ENCODE measurements at places on chromosomes 1 and 21.

- DNase-seq = no peak
These were observed 5.2 kb downstream of the SLAMF1 start for GRCh38 chr1:160641323-160642280.

GRCh38 chr1:3593334-3593733 lies 18.0 kb downstream of the MEGF6 start:
- DNase-seq = no peak

DNA sequence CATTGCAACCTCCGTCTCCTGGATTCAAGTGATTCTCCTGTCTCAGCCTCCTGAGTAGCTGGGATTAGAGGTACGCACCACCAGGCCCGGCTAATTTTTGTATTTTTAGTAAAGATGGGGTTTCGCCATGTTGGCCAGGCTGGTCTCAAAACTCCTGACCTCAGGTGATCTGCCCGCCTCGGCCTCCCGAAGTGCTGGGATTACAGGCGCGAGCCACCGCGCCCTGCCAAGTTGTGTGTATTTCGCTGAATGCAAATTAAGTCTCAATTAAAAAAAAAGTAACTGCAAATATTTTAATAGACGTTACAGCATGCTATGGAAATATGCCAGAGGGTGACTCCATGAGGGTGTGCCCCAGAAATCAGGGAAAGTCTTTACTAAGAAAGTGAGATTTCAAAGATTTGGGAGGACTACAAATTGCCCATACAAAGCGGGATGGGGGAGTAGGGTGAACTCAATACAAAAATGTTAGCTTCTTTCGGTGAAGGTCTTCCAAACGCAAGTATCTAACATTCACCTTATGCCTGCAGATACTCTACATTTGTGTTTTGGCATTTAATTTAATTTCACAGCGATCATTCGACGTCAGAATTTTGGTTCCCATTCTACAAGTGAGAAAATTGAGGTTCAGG lies 85.6 kb downstream of the NKAIN1 start:
- no peak for DNase-seq

DNA sequence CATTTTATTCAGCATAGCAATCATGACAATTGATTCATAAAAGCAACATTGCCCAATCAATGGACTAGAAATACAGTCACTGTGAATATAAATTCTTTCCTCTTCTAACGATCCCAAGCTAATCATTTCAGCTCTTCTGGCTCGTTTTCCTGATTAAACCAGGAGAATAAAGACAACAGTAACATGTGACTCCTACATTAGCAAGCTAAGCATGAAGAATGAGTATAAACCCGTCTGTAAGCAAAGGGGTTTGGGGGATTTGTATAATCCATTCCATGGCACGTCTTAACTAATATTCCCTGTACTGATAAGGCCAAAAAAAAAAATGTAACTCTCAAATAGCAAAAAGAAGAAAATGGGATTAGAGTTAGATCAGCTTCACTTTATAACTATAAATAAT lies 21.6 kb downstream of the IRF2BP2 start:
- no peak for DNase-seq

DNA sequence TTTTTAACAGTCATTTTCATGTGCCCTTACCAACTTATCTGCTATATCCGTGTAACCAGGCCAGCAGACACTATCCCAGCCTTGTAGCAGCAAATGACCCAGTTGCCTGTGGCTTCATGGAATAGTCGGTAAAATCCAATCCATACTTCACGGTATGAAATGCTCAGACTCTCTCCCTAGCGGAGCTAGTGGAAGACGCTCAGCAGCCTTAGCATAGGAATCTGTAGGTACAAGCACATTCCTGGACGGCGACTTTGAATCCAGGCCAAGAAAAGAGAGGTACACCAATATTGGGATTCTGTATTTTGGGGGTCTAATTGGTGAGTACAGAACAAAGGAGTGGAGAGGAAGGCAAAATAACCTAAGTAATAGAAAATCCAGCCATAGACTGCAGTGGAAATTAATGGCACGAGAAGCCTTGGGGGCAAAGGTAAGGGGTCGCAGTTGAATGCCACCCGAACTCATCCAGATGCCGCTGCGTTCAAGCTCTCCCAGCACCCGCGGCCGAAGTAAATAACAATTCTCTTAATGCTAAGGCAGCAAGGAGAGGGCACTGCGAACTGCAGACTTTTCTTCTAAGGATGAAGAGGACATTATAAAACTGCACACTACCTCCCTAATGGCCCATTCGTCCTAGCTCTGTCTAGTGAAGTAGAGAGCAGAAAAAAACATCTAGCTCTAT lies 17.7 kb upstream of the TBX15 start:
- DNase-seq = no peak

DNA sequence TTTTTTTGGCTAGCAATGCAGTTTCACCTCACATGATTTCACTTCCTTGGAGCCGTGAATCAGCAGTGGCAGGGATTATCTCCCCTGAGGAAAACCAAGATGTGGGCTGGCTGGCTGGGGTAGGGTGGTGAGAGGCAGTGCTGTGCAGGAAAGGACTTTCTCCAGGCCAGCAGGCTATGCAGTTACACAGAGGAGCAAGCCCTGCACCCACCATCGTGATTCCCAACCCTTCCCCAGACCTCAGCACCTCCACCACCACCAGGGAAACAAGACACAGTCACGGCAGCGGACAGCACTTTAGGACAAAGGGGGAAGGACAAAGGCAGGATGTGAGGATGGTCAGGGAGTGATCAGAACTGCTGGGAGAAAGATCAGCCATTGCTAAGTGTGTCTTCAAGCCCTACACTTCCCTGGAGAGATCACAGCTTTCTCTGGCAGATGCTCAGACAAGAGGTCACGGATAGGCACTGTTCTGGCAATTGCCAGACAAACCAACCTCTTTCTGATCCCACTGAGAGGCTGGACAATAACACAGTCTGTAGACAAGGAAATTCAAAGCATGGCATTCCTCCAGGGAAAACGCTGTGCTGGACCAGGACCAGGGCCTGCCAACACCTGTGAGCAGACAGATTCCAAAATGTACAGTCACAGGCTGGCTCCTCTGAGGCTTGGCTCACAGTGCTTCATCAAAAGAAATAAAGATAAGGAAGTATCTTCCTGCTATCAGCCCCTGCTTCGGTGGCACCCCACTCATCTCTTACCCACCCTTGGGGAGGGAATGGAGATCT lies 509.4 kb downstream of the SMYD3 start:
- DNase-seq = peak; percentile 72

- no peak for DNase-seq
These were observed 61.4 kb upstream of the CNN3 start for GRCh38 chr1:94988356-94988755.

- DNase-seq = no peak
These were observed 16.3 kb downstream of the SLC19A1 start for GRCh38 chr21:45525910-45526306.

- DNase-seq = no peak
These were observed 6.7 kb downstream of the TAGLN2 start for GRCh38 chr1:159918352-159919200.

DNA sequence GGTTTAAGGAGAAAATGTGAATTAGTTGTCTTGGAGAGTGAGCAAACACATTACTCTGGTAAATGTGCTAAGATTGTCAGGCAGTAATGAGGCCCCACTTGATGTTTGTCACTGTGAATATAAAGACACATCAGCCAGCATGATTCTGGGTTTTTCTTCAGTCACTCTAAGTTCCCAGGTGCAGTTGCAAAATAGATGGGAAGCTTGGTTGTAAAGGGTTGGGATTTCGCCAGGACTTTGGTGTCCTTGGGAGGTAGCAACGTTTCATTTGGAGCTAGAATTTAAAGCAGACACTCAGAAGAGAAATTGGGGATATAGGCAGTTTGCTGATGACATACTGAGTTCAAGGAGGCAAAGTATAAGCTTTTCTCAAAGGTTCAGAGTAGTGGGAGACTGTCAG lies 154.3 kb downstream of the MAST2 start:
- DNase-seq = no peak

GRCh38 chr1:156502894-156503697 lies 2.5 kb upstream of the MEF2D start:
- DNase-seq = peak; percentile 89

DNA sequence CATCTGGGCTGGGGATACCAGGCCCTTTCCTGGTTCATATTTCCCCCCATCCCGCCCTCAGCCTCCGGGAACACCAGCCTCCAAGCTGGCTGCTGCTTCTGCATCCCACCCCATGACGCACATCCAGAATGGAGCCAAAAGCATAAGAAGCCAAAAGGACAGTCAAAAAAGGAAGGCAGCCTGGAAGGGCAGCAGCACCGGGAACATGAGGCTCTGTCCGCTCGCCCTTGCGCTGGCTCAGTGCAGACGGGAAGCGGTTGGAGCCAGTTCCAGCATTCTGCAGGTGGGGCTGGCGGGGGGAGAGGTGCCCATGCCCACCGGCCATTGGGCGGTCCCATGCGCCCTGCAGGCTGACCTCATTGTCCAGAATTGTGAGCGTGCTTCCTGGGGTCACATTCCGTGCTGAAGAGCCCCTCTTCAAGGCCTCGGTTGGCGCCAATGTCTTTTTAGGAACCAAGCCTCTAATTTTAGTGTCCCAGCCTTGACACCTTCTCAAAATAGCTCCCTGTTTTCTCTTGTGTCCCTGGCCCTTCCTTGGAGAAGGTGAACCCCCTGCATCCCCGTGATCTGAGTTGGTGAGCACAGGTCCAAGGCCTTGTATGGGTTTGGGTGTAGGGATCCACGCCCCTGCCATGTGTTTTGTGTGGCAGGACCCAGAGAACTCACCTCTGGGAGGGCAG lies 28.4 kb upstream of the NPPB start:
- no peak for DNase-seq

DNA sequence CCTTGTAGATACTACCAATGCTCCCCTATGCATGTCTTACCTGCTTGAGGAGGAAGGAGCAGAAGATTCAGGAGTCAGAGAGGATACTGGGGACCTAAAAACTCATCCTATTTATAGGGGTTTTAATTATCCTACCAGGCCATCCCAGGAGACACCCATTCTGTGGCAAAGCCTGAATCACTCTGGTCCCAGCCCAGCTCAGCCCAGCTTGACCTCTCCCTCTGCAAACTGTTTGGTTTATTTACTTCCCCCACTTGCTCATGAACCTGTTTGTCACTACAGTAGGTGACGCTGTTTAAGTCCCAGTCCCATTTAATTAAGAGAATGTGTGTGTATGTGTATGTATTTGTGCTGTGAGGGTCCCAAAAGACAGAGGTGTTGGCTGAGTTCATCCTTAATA lies at the start of gene RPTN:
Gene RPTN (minus strand): TSS at position 85 of the 400 bp plus-strand sequence. CDS start 1,339 bp downstream, outside the sequence.
- no peak for DNase-seq

DNA sequence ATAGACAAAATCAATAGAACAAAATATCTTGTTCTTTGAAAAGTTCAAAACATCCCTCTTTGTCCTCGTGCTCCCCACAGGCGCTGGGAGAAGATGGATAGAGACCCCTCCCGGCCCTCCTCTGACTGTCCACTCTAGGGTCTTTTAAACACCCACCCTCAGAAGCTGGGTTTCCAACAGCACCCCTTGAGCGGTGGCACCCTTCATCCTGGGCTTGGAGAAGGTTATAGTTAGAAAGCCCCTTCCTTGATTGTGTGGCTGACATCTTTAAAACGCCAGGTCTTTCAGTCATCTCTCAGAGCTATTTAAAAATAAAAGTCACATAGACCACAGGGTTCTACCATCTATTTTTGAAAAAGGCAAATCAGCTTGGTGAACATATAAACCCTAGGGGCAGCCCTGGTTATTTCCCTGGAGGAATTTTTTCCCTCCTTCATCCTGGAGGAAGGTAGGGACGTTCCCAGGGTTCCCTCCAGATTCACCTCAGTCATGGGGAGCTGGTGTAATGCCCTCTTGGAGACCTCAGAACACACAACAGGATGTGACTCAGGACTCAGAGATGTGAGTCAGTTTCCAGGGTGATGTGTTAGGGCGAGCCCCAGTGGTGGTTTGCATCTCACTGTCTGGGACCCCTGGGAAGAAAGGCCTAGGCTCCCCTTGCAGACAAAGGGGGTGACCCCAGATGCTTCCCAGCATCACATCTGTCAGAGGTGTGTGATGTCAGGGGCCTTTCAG lies 138.5 kb downstream of the CLIC6 start:
- DNase-seq = peak; percentile 82

- no peak for DNase-seq
These were observed 544 bp upstream of the CCT8 start for GRCh38 chr21:29074007-29074376.

GRCh38 chr1:212158912-212159796 lies 123.6 kb downstream of the DTL start:
- no peak for DNase-seq

DNA sequence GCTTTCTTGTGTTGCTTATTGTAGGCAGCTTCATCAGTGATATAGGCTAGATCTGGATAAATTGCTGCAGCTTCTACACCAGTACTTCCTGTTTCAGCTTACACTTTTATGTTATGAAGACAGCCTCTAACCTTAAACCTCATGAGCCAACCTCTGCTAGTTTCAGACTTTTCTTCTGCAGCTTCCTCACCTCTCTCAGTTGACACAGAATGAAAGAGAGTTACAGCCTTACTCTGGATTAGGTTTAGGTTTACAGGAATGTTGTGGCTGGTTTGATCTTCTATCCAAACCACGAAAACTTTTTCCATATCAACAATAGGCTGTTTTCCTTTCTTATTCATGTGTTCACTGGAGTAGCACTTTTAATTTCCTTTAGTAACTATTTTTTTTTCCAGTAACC lies 76.9 kb upstream of the RNPC3 start:
- no peak for DNase-seq

DNA sequence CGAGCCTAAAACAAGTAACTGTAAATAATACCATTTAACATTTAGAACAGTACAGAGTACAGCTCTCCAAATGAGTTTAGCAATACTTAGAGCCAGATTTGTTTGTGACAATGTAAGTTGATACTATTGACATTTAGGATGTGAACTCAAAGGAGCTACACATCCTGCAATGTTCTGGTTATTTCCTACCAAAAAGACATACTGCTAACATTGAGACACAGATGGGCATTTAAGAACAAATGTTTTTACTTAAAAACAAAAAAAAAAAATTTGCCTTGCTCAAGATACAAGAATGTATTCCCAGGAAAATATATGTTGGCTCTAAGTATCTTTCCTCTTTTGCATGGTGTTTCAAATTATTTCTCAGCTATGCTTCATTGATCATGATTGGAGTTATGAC lies 1464.8 kb upstream of the PRMT6 start:
- no peak for DNase-seq

- DNase-seq = peak; percentile 8
These were observed 77.6 kb upstream of the CHRM3 start for GRCh38 chr1:239308701-239309333.

GRCh38 chr1:216416488-216416887 lies 6.8 kb downstream of the USH2A start:
- no peak for DNase-seq

- no peak for DNase-seq
These were observed 133.5 kb downstream of the UCK2 start for GRCh38 chr1:165960881-165961280.

GRCh38 chr1:16352842-16353535 lies 709 bp upstream of the FBXO42 start:
- no peak for DNase-seq

GRCh38 chr1:67339623-67340343 lies 32.1 kb downstream of the IL12RB2 start:
- peak; percentile 70 for DNase-seq

Data from urothelium cell line (cell line).